ENCODE measurements at places on chromosomes 7 and 10. TPM values are rescaled to one million over a fixed set of nuclear protein-coding genes. Genes with fewer than 3 reads are reported as not detected.

The PCDH15 gene
- not detected for total RNA-seq

The CPED1 gene
- total RNA-seq, result 26.5 TPM

DNA sequence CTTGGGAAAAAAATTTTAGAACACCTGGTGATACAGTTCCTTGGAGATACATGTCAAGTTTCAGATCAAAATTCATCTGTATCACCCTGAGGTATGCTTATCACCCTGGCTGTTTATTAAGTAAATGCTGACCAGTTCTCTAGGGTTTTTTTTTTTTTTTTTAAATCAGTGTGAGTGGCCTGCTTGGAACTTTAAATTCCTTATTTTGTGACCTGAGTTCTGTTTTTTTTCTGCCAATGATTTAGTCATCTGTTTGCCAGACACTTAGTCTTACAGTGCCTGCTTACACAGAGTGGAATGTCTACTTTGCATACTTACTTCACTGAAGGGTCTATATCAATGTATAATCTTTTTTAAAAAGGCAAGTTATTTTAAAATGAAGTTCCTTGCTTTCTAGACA, 1.8 kb downstream of the TSPAN13 start:
- DNase-seq, result no peak

GRCh38 chr7:136947347-136947746, 78.9 kb downstream of the CHRM2 start:
- DNase-seq, result no peak

DNA sequence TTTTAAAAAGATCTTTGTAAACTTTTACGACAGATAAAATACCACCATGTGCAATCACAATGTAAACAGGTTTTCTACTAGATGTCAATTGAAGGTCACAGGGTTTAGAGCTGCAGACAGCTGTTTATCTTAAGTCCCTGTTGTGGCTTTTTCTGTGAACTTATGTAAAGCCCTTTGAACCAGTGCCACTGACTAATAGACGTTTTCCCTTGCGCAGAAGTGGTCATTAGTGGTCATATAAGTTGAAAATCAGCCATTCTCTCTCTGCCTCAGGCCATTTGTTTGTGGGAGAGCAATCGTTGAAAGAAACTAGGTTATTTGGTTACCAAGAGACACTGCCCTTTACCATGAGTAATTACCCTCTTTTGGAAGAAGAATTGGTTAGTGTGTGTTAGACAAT, 23.9 kb downstream of the CACNB2 start:
- peak; percentile 7 for DNase-seq

The OR2F2 gene
- not detected for total RNA-seq

- DNase-seq, result no peak
These were observed 37.1 kb downstream of the SNX10 start for GRCh38 chr7:26328498-26329390.

GRCh38 chr7:78607099-78607498, 808.5 kb downstream of the PHTF2 start:
- DNase-seq, result peak; percentile 7

GRCh38 chr7:136359333-136359903, 382.3 kb upstream of the MTPN start:
- no peak for DNase-seq

The IL15RA gene
- total RNA-seq, result 0.19 TPM

GRCh38 chr7:15086131-15086611, 183.6 kb upstream of the DGKB start:
- DNase-seq, result no peak

The COL17A1 gene
- total RNA-seq, result 0.03 TPM

The CDHR1 gene
- total RNA-seq, result 0.86 TPM

GRCh38 chr10:71093531-71093930, 118.8 kb upstream of the UNC5B start:
- DNase-seq, result no peak

- peak; percentile 67 for DNase-seq
These were observed 28.2 kb downstream of the IL15RA start for GRCh38 chr10:5949009-5949759.

GRCh38 chr10:78165617-78166016, 132.0 kb downstream of the RPS24 start:
- DNase-seq, result peak; percentile 16

GRCh38 chr7:5478568-5479430, 55.2 kb upstream of the TNRC18 start:
- DNase-seq, result no peak

- peak; percentile 26 for DNase-seq
These were observed 688.9 kb upstream of the POT1 start for GRCh38 chr7:125618516-125618915.

The PIK3AP1 gene
- 2.0 TPM for total RNA-seq

DNA sequence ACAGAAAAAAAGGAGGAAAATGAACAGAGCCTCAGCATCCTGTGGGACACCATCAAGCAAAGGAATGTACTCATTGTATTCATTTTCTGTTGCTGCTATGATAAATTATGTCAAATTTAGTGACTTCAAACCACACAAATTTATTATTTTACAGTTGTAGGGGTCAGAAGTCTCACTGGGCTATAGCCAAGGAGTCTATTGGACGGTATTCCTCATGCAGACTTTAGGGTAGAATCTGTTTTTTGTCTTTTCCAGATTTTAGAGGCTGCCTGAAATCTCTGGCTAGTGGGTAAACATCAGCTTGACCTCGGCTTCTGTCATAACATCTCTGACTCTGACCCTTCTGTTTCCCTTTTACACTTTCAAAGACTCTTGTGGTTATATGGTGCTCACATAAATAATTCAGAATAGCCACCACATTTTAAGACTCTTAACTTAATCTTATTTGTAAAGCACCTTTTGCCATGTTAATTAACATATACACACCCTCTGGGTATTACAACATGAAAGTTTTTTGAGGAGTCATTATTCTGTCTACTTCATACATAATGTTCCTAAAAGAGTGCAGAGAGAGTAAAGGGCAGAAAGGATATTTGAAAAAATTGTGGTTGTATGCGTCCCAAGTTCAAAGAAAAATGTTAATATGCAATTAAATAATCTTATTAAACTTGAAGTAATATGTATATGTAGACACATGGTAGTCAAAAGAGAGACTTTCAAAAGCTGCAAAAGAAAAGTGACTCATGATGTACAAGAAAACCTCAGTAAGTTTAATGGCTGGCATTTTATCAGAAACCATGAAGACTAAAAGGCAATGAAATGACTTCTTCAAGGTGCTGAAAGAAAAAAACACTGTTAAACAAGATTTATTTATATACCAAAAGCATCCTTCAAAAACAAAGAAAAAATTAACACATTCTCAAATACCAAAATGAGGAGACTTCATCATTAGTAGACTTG, 70.8 kb upstream of the MEOX2 start:
- DNase-seq, result peak; percentile 52

DNA sequence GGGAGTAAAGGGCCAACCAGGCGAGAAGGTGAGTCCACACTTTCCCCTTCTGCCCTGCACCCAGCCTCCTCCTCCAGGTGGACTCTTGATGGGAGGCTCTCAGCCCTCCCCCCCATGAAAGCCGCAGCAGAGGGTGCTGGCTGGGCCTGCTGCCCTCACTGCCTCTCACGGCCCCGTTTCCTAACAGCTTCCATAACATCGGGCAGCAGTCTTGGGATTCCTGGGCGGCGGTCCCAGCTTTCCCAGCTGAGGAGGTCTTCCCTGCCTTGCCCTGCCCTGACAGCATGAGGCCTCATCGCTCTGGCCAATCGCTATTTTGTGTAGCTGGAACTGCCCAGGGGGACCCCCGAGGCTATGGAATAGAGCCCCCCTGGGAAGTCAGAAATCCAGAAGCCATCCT, 76.3 kb downstream of the COL13A1 start:
- DNase-seq, result no peak

DNA sequence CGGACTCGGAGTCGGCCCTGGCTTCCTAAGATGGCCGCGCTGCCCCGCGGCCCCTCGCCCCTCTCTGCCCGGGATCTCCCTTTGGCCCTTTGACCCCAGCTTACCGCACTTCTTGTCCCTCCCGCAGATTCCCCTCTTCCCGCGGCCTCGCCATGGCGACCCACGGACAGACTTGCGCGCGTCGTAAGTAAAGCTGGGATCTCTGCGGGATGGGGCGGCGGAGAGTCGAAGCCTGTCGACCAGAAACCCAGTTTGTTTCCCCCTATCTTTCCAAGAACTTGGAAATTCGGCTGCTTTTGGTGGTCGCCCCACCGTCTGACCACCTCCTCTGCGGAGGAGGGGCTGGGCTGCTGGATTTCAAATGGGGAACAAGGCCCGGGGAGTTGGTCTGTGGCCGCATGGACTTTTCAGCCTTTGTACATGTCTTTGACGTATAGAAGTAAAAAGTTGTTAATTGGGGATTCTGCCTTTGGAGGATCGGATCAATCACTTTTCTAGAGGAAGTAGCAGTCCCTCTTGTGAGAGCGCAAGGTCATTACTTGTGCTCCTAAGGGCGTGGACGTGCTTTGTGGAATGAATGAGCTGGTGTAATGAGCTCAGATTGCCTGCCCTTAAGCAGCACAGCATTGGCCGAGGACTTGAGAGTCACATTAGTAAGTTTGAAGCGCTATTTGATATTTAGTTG, 553 bp downstream of the VDAC2 start:
- DNase-seq, result peak; percentile 66

DNA sequence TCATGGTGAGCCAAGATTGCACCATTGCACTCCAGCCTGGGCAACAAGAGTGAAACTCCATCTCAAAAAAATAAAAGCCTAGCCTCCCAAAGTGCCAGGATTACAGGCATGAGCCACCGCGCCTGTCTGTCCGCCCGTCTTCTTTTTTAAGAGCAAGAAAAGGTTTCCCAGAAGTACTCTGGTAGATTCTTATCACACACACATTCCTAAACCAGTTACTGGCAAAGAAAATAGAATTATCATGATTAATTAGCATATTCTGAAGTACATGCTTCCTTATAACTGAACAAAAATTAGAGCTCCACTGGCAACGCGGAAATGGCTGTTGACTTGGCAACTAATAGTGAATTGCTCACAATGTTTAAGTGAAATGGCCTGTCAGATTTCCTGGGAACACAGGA, 87.0 kb downstream of the ADK start:
- DNase-seq, result no peak

The ZNF804B gene
- total RNA-seq, result not detected

GRCh38 chr7:12685550-12685949, 1.9 kb upstream of the ARL4A start:
- DNase-seq, result peak; percentile 64

DNA sequence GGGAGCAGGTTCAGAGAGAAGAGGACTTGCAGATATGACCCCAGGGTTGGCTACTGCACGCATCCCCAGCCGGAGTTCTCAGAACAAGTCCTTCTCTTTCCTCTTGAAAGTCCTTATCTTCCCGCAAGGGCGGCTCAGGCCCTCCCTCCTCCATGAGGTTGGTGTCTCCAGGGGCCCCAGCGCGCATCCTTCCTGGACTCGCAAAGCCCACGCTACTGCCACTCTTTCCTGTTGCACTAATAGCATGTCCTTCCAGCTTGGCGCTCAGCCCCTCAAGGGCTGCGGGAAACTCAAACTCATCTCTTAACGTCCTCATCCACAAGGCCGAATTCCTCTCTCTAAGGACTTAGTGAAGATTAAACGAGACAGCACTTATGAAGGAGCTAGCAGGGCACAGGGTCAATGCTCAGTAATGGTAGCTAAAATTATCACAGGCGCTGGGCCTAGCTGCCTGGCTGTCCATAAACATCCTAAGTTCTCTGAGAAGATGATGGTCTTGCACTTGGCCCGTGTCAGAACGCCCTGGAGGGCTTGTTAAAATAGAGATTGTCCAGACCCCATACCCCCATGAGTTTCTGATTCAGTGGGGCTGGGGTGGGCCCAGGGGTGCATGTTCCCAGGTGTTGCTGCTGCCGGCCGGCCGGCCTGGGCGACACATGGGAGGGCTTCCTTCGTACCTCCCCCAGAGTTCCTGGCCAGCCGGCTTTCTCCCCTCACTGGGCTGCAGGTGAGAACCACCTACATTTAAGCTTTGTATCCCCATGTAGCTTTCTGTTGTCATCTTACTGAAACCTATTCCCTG, 261.4 kb downstream of the COBL start:
- DNase-seq, result no peak

GRCh38 chr10:69202332-69202731, 17.8 kb upstream of the HKDC1 start:
- DNase-seq, result no peak

The DRGX gene
- not detected for total RNA-seq

GRCh38 chr10:124066126-124066700, 27.2 kb downstream of the CHST15 start:
- DNase-seq, result no peak

The PCLO gene
- total RNA-seq, result 1.4 TPM

DNA sequence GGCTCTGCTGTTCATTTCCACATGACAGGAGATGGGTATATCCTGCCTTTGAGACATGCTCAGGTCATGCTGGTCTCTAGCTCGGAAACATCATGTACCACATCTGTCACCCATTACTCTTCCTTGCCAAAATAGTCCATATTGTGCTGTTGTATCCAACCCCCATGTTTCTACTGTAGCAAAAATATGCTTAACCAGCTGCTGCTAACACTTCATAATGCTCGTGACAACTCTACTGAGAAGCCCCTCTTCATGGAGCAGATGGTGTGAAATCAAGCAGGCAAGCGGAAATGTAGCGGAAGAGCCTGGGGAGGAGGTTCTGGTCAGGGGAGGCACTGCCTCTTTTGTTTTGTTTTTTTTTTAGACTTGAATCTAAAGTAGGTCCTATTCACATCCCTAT, 82.9 kb downstream of the NPY start:
- DNase-seq, result peak; percentile 22

The SAMD9 gene
- total RNA-seq, result 17.6 TPM

- DNase-seq, result no peak
These were observed 291.1 kb upstream of the IMMP2L start for GRCh38 chr7:111853201-111853990.

GRCh38 chr10:16724509-16724908, 92.7 kb downstream of the RSU1 start:
- DNase-seq, result no peak

The TMEM196 gene
- not detected for total RNA-seq

- no peak for DNase-seq
These were observed 6.8 kb downstream of the DLG5 start for GRCh38 chr10:77919713-77920108.

- DNase-seq, result no peak
These were observed 140.4 kb upstream of the BMPER start for GRCh38 chr7:33764752-33765451.

GRCh38 chr10:3425716-3426115, 253.1 kb upstream of the PITRM1 start:
- no peak for DNase-seq

DNA sequence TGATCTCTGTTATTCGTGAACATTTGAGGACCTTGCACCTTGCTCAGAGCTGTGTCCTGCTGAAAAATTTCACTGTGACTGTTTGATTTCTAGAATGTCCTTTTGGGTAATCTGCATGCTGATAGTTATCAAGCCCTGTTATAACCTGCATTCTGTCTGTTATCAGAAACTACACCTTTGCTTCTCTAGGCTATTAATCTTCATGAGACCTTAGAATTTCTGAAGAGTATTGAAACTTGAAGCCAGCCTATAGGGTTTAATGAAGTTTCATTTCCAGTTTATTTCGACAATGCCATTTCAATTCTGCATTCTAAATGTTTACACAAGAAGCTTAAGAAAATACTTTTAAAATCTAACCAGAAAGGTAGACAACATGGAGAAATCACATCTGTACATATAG, 856.2 kb downstream of the SORCS1 start:
- no peak for DNase-seq

The OR2A5 gene
- not detected for total RNA-seq

Measured in myocyte (in vitro differentiated cells).